Frontal cortex (tissue), 4 donors: ENCODE measurements at places on chromosomes 11 and 22.

DNA sequence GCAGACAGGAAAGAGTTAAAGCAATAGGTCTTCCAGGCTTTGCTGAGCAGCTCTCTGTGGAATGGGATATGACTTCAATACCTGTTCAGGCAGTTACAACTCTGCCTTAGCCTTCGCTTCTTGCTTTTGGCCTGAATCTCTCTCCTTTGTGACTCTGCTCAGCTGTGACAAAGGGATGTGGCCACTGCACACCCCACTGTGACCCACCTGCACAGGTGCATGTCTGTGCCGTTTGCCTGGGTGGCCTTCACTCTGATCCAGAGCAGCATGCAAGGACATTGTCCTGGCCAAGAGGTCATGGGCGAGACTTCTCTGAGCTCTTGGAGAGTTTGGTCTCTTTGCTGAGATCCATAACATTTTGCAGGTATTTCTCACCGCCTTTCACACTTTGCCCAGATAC lies 891.3 kb downstream of the BRD1 start:
- no peak for DNase-seq

GRCh38 chr11:36622431-36623136 lies 24.5 kb upstream of the RAG2 start:
- DNase-seq = no peak

DNA sequence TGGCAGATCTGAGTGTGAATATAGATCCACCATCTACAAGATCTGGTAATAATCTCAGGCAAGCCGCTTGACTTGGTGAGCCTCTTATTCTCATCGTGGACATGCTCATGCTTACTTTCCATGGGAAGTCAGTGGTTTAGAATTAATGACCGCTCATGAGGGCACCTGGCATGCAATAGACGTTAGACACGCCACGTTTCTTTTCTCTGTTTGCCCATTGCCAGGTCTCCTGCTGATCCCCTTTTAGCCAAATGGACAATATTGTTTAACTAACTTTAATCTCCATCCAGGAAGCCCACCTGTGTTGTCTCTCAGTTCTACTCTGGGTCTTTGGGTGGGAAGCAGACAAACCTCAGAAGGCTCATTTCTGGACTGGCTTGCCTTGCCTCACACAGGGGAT lies 439.1 kb downstream of the ETS1 start:
- no peak for DNase-seq

DNA sequence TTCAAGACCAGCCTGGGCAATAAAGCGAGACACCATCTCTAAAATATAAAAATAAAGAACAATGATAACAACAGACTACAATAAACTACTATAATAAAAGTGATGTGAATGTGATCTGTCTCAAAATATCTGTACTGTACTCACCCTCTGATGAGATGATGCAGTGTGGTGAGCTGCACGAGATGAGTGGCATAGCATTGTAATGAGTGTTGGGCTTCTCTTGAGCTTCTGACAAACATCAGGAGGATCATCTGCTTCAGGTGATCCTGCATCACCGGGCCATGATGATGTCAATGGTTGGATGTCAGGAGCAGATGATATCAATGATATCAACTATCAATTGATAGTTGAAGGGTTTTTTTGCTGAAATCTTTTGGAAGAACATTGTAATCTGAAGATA lies 52.4 kb upstream of the INCENP start:
- DNase-seq = no peak

DNA sequence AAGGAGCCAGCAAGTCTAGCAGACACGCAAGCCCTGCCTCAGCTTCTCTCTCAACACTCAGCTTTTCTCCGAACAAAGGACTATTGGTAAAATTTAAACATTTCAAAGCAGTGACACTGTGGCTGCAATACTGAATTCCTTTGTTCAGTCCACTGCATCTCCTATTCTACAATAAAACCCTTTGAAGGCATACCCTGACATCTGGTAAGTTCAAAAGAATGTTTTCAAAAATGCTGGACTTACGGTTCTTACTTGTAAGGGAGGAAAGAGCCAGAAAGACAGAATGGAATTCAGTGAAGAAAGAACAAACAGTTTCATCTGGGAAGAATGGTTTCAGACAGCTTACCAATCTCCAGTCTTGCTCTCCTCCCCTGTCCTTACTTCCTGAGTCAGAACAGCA lies 12.7 kb upstream of the OR8K1 start:
- no peak for DNase-seq

GRCh38 chr11:76456571-76456970 lies 11.8 kb downstream of the EMSY start:
- DNase-seq = no peak

GRCh38 chr11:40186437-40187263 lies 1272.8 kb downstream of the LRRC4C start:
- DNase-seq = peak; percentile 12

GRCh38 chr11:62553839-62554361 lies 7.3 kb upstream of the AHNAK start:
- no peak for DNase-seq

GRCh38 chr22:29435236-29436136 lies 2.9 kb upstream of the RFPL1 start:
- DNase-seq = no peak

DNA sequence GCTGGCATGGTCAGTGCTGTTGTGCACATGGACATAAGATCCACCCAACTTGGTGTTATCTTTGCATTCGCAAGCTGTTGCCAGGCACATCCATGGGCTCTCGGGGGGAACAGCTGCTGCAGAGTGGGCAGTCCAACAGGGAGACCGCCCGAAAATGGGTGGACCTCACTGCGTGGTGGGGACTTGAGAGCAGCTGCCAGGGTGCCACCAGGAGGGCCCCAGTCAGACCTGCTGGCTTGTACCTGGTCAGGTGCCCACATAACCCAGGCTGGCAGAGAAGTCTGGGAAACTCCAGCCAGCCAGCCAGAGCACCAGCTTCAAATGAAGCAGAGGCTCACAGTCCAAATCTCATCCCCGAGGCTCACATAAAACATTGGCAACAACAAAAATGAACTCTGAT lies 120.2 kb downstream of the BCR start:
- no peak for DNase-seq

- DNase-seq = no peak
Observed at GRCh38 chr11:106426696-106427095, 349.2 kb downstream of the AASDHPPT start.

GRCh38 chr11:57335343-57336110 lies at the start of gene SSRP1:
Gene SSRP1, minus strand, starts transcription at chr11:57335892. Its CDS starts 771 bp downstream, at chr11:57335121.
- DNase-seq = peak; percentile 85

GRCh38 chr11:11998091-11998781 lies 10.2 kb downstream of the DKK3 start:
- DNase-seq = no peak

GRCh38 chr22:22404598-22405284 lies 103.8 kb downstream of the ZNF280B start:
- DNase-seq = no peak

DNA sequence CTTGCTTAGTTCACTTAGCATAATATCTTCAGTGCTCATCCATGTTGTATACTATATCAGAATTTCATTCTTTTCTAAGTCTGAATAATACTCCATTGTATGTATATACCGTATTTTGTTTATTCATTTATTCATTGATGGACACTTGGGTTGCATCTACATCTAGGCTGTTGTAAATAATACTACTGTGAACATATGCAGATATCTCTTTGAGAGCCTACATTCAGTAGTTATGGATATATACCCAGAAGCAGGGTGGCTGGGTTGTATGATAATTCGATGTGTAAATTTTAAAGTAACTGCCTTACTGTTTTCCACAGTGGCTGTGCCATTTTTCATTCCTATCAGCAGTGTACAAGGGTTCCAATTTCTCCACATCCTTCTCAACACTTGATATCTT lies 116.5 kb downstream of the TMEM135 start:
- DNase-seq = no peak

DNA sequence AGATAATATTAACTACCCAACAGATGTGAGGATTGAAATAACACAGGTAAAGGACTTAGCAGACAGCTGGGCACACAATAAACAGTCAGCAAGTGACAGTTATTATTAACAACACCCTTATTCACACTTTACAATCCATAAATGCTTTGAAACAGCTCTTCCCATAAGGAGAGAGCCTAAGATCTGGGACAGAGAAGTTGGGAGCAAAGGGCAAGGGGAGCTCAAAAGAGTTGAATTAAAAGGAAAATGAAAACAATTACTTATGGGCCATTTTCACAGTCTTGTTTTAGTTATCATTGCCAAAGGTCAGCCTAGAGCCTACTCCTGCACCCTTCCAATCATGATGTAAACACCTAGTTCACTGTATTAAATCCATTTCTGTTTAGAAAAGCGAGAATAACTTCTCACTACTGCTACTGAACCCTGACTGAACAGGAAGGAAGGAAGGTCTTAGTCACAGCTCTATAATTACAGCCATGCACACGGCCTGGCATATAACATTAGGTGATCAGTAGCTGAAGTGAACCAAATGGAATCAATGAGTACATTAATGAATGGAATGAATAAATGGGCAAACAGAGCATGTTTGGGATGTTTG lies 111.3 kb downstream of the PLEKHA7 start:
- no peak for DNase-seq

DNA sequence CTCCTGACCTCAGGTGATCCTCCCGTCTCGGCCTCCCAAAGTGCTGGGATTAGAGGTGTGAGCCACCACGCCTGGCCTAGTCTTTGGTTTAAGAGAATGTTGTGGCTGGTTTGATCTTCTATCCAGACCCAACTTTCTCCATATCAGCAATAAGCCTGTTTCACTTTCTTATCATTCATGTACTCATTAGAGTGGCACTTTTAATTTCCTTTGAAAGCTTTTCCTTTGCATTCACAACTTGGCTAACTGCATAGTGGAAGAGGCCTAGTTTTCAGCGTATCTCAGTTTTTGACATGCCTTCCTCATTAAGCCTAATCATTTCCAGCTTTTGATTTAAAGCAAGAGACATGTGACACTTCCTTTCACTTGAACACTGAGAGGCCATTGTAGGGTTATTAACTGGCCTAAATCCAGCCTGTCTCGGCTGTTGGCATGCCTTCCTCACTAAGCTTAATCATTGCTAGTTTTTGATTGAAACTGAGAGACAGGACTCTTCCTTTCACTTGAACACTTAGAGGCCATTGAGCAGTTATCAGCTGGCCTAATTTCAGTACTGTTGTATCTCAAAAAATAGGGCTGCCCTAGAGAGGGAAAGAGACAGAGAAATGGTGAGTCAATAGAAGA lies 13.1 kb upstream of the RPL3 start:
- no peak for DNase-seq

GRCh38 chr11:13663631-13664071 lies 4.8 kb upstream of the FAR1 start:
- no peak for DNase-seq

GRCh38 chr11:46741600-46742484 lies 22.8 kb downstream of the F2 start:
- DNase-seq = no peak

DNA sequence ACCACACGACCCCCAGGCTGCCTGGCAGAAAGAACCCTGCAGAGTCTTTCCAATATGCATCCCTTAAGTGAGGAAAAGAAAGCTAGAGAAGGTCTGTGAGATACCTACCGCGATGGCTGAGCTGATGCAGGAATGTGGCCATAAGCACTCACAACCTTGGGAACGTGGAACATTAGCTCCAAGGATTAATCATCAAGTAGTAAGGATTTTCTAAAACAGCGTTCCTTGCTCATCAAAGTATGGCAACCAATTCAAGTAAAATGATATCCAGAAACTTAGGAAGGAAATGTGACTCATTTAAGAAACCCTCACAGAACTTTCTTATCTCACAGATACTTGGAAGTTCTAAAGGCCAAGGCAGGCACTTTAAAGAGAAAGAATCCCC lies 12.8 kb downstream of the PACSIN2 start:
- no peak for DNase-seq

GRCh38 chr11:1825039-1825740 lies 9.6 kb upstream of the SYT8 start:
- DNase-seq = no peak

DNA sequence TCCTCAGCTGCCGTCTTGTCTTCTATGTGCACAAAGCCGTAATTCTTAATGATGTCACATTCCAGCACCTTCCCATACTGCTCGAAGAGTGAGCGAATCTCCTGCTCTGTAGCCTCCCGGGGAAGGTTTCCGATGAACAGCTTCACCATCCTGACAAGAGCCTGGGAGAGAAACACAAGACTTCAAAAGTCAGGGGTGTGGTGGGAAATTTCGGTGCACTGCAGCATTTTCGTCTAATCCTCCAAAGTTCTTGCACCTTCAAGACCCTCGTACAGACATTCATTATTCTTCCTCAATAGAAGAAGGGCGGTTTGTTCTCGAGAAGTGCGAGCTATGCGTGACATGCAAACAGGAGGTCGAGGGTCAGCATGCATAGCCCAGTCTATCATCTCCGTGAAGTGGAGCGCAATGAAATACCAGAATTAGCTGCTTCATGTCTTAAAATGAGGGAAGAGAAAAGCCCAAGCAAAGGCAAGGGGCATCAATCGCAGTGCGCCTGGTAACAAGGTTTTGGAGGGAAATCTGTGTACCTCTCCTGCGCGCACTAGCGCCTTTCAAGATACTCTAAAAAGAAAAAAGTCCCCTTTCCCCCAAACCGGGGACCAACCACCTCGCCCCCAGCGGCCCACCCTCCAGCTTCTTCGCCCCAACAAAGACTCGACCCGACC lies 622 bp downstream of the RBM4B start:
- no peak for DNase-seq

DNA sequence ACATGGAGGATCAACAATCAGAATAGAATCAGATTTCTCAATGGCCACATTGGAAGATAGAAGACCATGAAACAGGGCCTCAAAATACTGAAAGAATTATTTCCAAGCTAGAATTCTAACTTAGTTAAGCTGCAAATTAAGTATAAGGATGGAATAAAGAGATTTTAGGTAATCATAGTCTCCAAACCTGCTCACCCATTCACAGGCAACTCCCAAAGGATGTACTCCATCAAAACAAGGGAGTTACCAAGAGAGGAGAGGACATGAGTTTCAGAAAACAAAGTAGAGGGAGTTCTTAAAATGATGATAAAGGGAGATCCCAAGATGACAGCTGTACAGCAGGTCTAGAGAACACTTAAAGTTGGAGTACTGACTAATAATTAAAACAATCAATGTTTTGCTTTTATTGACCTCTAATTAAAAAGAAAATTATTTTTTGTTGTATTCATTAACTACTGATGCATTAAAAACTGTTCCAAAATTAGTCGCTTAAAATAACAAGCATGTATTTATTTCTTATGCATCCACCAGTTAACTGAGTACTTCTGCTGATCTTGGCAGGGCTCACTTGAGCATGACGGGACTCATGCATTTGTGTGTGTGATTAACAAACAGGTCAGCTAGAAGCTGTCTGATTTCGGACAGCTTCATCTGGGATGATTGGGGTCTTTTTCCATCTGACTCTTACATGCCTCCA lies 95.6 kb downstream of the CD44 start:
- no peak for DNase-seq

DNA sequence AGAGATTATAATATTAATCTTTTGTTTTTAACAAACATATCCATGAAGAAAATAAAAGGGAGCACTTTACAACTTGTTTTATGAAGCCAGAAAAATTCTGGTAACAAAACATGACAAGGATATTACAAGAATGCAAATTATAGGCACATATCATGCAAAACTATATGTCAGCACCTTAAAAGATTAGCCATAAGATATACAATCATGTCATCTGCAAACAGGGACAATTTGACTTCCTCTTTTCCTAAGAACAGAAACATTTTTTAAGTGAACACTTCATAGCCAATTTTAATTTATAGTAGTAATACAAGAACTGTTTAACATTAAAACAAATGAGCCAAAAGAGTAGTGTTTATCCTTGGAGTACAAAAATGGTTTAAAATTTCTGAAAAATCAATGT lies 916.5 kb upstream of the CNTN5 start:
- DNase-seq = no peak

GRCh38 chr11:36361901-36362391 lies 65.9 kb downstream of the PRR5L start:
- DNase-seq = no peak

GRCh38 chr22:39144101-39144767 lies 8.2 kb downstream of the CBX7 start:
- no peak for DNase-seq
